Cerebellar nuclear complex (tissue), 1 donor: ENCODE measurements at places on chromosomes 16 and 17.

DNA sequence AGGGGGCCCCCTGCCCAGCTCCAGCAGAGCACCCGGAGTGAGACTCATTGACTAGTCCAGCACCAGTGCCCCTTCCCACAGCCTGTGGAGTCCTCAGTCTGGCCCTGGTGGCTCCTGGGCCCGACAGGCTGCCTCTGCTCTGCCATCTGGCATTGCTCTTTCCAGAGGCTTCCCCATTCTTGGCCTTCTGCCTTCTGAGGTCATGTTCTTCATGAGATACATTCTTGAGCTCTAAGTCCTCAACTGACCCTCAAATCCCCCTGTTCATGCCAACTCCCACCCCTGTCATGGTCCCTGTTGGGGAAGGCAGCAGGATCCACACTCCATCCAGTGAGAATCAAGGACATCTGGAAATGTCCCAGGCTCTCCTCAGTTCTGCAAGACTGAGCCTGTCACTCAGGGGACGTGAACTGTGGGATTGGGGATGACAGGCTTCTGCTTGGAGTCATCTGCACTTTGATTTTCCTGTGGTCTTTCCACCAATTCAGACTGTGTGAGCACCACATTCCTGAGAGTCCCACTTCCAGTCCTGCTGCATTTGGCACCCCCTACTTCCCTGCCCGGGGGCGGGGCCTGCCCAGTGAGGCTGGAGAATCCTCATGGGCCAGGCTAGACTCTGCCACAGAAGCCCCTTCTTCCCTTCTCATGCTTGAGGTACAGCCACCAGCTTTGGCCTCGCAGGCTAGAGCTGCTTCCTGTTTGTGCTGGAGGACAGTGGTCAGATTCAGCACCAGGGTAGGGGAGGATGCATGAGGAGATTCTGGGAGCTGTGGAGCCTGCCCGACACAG lies 2.7 kb downstream of the TRPV2 start:
- no peak for DNase-seq

DNA sequence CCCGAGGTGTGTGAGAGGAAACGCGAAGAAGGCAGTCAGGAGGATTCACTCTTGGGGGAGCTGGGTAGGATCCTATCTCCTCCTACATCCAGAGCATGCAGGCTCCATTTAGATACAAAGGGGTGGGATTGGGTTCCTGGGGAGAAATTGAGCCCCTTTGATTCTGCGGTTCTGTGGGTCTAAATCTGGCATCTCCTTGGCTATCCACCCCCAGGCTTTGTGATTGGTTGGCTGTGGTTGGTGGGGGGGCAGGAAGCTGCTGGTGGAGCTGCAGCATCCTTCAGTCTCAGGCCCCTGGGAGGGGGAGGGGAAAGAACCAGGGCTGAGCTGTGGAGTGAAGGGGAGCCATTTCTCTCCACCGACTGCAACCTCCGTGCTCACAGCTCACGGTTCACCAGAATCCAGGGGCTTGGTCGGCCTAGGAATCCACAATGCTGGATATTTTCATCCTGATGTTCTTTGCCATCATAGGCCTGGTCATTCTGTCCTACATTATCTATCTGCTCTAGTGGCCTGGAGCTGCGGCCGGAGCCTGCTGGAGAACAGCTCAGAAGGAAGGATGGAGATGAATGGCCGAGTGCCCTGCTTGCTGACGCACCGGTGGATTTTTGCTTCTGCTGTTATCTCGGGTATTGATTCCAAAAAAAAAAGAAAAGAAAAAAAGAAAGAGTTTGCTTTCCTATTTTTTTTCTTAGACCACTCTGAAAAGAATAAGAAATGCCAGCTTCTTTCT lies at the start of gene LASP1NB:
Gene LASP1NB, plus strand, starts transcription at position 352 of the 733 bp plus-strand sequence.
- peak; percentile 80 for DNase-seq

DNA sequence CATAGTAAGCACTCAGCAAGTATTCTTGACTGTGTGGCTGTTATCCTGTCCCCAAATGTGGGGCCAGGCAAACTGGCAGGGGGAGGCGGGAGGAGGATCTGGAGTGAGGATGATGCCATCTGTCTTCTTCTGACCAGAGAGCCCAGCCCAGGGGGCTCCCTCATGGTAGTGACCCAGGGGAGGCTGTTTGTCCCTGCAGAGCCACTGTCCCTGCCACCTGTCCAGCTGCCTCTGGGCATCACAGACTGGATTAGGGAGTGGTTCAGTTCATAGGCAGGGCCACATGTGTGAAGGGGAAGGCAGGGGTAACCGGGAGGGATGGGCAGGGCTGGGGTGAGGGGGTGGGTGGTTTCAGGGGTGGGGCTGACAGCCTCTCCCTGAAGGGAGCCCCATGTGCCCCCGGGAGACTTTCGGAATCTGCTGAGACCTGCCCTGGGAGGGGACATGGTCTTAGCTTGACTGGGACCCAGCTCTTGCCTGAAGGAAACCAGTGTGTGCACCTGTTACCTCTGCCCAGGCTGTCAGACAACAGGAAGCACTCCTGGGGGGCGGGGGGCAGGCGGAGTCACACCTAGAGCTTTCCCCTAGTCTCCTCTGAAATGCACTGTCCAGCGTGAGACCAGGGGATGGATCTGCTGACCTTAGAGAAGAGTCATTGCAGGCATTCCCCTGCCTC lies 15.2 kb downstream of the ARHGAP23 start:
- DNase-seq = no peak

DNA sequence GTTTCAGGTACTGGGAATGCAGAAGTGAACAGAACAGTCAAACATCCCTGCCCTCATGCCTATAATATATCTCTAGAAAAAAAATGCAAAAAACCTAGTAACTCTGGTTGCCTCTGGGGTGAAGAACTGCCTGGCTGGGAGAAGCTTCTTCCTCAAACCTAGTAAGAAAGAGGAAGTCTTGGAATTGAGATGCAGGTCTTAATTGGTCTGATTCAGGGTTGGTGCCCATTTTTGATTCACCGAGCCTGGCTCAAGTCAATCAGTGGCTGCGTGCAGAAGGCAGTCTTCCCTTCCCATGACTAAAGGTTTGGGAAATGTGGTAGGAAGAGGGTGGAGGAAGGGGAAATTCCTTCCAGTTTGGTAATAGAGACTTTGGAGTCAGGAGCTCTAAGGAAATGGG lies 22.4 kb downstream of the CDRT15 start:
- no peak for DNase-seq

GRCh38 chr17:80372922-80373570 lies 41.9 kb upstream of the ENDOV start:
- no peak for DNase-seq

DNA sequence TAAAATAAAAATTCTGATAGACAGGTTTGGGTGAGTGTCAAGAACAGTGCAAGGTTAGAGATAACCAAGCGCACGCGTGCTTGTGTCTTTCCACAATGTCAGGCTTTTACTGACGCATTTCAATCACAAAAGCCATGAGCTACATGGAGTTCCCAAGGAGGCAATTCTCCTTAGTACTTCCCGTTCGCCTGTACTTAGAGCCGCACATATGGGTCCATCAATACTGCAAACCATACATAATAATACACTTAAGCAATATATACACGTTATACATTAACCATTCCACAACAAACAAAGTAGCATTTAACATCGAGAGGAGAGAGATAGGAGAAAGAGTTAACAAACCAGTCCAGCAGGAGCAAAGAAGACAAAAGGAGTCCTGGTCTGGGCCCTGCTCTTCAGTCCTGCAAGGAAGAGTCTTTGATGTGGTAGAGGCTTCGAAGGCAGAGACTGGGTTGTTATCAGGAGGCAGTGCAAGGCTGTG lies 11.9 kb upstream of the GPRC5C start:
- no peak for DNase-seq

GRCh38 chr17:4533523-4534504 lies 21.4 kb downstream of the MYBBP1A start:
- DNase-seq = no peak

DNA sequence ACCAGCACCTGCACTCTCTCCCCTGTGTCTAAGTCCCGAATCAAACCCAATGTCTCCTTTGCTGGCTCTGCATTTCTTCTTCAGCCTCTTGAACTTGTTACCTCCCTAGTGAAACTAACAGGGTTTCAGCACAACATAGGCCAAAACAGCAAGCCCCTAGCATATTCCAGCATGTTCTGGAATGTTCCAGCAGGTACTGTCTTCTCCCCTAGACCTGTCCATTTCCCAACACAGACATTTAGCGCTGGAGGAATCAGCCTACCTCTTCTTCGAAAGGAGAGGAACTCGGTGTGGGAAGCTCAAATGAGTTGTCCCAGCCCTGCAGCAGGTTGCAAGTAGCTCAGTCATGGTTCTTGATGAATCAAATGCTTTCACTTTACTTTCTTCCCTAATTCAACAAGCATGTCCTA lies 47.1 kb downstream of the LITAF start:
- no peak for DNase-seq

DNA sequence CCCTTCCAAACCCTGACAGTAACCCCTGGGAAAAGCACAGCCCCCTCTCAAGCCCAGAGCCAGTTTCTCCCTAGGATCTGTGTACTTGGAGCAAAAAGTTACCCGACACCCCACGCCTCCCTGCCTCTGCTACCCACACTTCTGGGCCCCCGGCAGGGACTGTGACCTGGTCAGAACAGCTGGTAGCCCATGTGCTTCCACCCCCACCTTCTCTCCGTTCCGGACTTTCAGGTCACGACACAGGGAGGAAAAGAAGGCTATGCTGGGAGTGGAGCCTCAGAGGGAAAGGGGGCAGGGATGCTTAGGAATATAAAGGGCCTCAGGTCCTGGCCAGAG lies 6.4 kb downstream of the PPY start:
- DNase-seq = no peak

GRCh38 chr17:66547151-66547865 lies 244.9 kb downstream of the PRKCA start:
- no peak for DNase-seq

DNA sequence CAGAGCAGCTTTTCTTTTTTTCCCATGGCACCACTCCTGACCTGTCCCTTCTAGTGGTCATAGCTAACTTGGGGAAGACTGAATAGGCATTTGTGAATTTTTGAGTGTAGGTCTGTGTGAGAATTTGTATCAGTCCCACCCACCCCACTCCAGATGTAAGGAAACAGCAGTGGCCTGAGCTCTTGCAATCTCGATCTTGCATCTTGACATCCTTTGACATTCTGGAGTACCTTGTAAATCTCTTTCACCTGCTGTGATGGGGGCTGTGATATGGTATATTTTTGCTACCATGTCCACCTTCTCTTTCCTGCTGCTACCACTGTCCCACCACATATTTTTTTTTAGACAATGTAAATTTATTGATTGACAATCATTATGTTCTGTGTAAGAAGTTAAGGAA lies 289.3 kb downstream of the MAP2K6 start:
- no peak for DNase-seq

- no peak for DNase-seq
Measured at GRCh38 chr17:49548506-49549310, 27.0 kb upstream of the NXPH3 start.

GRCh38 chr16:4454623-4455022 lies 19.8 kb downstream of the NMRAL1 start:
- no peak for DNase-seq

- DNase-seq = no peak
Measured at GRCh38 chr17:79684132-79684985, 46.4 kb upstream of the ENPP7 start.

- no peak for DNase-seq
Measured at GRCh38 chr16:2121853-2122252, 13.8 kb downstream of the PKD1 start.

DNA sequence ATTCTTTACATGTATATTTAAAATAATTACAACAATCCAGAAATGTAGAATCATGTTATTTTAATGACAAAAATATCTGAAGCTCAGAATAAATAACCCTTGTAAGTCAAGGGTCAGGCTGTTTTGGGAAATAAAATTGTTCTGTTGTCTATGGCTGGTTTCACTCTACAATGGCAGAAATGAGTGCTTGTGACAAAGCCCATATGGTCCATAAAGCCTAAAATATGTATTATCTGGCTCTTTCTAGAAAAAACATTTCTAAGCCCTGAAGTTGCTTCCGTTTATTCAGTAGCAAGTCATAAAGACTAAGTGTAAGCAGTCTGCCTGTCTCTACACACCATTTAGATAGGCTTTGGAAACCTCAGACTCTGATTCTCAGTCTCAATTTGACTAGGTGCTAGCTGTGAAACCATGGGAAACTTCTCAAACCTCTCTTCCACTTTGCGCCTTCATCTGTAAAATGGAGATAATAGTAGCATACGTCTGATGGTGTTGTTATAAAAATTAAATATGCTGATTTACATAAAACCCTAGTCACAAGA lies 365.7 kb upstream of the CA10 start:
- DNase-seq = no peak

GRCh38 chr16:61836804-61837393 lies 199.3 kb downstream of the CDH8 start:
- DNase-seq = no peak

GRCh38 chr17:57694051-57694450 lies 51.0 kb downstream of the CCDC182 start:
- DNase-seq = no peak

DNA sequence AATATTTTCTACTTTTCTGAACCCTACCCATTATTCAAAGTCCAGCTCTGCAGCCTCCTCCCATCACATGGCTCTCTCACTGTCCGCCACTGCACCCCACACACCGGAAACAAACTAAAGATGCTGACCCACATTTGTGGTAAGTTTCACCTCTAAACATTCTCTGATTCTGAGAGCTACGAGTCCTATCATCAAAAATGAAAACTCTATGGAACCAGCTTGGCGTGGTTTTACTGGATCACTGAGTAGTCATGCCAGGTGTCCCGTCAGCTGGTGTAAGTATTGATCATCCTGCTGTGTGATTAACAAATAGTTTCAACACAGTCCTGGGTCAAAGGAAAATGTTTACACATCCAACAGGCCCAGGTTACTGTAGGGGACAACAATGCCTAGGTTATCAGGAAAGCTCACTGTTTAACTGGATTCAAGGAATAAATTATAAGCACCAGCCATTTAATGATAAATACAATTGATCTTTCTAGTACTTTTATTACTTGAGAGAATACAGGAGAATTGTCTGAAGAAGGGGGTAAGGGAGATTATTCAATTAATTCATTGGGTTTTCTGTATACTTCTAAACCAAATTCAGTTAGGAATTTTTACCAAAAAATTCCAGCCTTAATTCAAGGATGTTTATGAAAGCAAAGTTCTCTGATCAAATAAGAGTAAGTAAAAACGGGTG lies 33.9 kb downstream of the CYTH1 start:
- no peak for DNase-seq

- DNase-seq = no peak
Measured at GRCh38 chr17:38705803-38706504, 881 bp downstream of the MLLT6 start.

DNA sequence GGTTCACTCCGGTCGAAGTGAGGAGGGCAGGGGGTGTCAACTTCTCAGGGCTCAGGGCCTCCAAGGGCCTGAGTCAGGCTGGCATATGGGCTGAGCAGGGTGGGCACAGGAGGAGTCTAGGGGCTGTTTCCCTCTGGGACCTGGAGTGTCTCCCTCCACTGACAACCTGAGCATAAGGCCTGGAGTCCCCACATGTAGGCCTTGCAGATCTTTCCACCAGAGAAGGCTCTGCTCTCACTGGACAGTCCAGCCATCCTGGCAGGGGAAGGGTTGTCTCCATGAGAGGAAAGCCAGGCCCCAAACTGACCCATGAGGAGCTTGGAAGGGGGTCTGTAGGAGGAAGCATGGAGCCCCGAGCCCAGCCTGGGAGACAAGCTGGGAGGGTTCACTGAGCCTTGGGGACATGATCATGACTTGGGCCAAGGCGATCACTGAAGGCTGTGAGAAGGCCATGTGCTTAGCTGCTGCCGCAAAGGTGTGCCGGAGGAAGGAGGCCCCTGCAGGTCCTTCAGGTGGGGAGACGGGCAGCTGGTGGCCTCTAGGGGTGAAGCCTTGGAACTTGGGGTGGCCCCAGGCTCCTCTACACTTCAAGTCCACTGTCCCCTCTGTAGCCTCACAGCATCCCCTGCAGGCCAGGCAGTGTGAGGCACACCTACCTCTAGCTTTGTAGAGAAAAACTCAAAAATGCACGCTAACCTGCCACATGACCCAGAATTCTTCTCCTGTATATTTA lies 9.9 kb downstream of the CMTM2 start:
- no peak for DNase-seq

GRCh38 chr16:64544859-64545258 lies 577.0 kb downstream of the CDH11 start:
- DNase-seq = no peak
